ENCODE measurements at places on chromosomes 11 and 22. TPM values are rescaled to one million over a fixed set of nuclear protein-coding genes. Genes with fewer than 3 reads are reported as not detected.

GRCh38 chr11:103862094-103862801 lies 174.2 kb upstream of the DDI1 start:
- DNase-seq = no peak

DNA sequence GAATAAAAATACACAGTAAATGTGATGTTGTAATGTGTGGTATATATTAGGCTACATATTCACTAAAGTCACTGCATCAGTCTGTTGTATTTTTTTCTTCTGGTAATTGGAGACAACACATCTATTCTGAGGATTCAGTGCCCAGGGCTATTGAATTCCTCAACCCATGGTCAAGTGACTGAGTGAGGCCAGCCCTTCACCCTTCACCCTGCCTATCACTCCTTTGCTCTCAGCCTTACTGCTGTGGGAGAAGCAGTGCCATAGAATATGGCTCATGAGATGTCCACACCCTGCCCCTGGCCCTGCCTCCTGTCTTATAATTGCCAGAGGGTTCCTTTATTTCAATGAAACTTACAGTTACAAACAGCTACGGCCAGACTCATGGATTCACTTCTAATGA lies 295.6 kb downstream of the NTM start:
- DNase-seq = no peak

- DNase-seq = no peak
Observed at GRCh38 chr11:127136438-127136837, 135.9 kb upstream of the KIRREL3 start.

PKNOX2 gene
- not detected for total RNA-seq

GRCh38 chr11:10617551-10617950 lies 49.1 kb upstream of the LYVE1 start:
- DNase-seq = no peak

DNA sequence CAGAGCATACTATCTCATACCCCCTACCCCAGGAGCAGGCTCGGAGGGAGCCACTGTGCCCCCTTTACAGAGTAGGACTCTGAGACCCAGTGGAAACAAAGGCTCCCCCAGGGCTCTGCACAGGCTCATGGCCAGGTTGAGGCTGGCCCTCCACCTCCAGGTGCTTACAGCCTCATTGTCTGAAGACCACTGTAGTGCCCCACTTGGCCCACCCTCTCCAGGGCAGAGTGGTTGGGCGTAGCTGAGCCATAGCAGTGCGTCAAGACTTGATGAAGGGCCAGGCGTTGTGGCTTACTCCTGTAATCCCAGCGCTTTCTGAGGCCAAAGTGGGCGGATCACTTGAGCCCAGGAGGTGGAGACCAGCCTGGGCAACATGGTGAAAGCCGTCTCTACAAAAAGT lies 1.7 kb downstream of the ANKRD13D start:
- no peak for DNase-seq

DNA sequence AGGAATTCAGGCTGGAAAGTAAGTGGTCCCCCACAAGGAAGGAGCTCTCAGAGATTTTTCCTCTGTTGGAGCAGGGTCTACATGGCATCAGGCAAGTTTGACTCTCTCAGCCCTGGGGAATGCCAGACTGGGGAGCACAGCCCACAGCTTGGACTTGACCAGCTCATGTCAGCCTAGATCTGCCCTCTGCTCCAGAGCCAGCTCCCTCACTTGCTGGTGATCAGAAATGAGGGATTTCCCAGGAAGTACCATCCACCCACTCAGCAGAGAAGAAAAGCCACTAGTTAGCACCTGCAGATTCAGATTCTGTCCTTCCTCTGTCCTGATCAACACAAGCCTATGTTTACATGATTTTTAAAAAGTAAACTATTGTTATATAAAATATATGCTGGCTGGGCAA lies 13.0 kb downstream of the TALDO1 start:
- DNase-seq = no peak

DNA sequence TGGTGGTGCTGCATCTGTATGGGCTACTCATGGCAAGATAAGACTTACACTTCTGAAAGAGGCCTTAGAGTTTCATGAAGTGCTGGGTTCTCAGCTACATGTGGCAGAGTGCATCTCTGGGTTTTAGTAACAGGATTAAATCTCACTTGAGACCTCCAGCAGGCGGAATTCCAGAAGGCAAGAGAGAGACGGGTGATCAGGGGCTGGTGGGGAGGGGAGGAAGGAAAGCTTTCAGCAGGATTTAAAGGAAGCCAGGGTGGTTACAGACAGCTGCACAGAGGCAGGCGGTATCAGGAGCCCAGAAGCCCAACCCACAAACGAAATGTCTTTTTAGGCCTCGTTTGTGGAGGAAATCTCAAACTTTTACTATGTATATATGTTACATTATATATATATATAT lies 56.2 kb upstream of the CD82 start:
- no peak for DNase-seq

DNA sequence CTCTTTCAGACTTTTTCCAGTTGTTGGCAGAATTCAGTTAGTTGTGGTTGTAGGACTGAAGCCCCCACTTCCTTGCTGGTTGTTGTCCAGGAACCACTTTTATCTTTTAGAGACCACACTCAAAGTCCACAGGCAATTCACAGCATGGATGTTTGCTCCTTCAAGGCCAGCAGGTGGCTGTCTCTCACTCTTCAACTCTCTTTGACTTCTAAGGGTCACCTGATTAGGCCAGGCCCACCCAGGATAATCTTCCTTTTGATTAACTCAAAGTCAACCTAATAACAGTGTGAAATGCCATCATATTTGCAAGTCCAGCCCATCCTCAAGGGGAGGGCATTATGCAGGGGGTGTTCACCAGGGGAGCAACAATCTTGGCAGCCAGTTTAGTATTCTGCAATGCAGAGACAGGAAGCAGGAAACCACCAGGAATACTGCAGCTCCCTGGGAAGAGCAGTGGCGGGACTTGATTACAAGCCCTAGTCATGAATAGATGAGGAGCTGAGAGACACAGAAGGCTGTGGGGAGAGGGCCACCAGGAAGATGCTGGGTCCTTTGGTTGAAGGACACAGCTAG lies 52.4 kb downstream of the LRRC74B start:
- DNase-seq = peak; percentile 52

DNA sequence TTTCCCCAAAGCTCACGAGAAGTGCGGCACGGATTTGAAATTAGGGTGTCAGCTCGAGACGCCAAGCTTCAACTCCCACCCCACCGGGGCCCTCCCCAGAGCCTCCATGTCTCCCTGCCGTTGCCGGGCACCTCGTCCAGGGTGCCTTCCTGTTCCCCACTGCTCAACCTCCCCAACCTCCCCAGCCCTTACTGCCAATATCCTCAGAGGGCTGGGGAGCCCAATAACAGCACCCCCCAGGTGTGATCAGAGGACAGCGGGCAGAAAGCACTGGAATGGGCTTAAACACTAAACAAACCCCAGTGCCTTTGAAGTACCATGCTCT lies 1336.4 kb downstream of the TBC1D22A start:
- no peak for DNase-seq

OR9Q2 gene
- total RNA-seq = not detected

DEUP1 gene
- total RNA-seq = not detected

DNA sequence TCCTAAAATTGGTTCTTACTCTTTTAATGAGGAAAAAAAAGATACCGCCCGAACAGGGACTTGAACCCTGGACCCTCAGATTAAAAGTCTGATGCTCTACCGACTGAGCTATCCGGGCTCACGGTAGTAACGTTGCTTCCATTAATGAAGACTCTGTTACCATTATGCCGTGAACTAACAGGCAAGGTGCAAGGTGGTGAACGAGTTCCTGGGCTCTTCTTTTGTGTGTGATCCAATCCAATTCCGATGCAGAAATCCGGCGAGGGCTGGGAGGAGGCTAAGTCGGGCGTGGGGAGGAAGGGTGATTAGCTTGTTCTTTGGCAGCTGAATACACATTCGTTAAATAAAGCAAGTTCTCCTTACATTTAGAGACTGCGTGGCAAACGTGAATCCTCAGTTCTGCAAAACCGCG lies 49.0 kb downstream of the OR4D9 start:
- DNase-seq = peak; percentile 88

OR4D10 gene
- not detected for total RNA-seq

- DNase-seq = peak; percentile 97
Observed at GRCh38 chr22:37545703-37546436, 14.4 kb upstream of the CDC42EP1 start.

- DNase-seq = no peak
Observed at GRCh38 chr11:123671534-123671933, 17.1 kb upstream of the SCN3B start.

DNA sequence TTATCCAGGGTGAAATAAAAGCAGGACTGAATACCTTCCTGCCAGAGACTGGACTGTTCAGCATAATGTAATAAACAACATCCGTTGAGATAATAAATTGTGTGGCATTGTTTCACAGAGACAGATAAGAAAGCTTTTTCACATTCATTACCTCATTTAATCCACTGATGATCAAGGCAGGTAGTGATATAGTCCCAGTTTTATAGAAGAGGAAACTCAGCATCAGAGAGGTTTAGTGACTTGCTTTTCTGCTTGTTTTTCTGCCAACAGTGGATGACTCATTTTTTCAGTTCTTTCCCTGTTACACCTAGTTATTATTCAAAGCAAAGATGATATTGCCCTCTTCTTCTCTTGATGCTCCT lies 4.0 kb downstream of the MYO18B start:
- DNase-seq = peak; percentile 64

DNA sequence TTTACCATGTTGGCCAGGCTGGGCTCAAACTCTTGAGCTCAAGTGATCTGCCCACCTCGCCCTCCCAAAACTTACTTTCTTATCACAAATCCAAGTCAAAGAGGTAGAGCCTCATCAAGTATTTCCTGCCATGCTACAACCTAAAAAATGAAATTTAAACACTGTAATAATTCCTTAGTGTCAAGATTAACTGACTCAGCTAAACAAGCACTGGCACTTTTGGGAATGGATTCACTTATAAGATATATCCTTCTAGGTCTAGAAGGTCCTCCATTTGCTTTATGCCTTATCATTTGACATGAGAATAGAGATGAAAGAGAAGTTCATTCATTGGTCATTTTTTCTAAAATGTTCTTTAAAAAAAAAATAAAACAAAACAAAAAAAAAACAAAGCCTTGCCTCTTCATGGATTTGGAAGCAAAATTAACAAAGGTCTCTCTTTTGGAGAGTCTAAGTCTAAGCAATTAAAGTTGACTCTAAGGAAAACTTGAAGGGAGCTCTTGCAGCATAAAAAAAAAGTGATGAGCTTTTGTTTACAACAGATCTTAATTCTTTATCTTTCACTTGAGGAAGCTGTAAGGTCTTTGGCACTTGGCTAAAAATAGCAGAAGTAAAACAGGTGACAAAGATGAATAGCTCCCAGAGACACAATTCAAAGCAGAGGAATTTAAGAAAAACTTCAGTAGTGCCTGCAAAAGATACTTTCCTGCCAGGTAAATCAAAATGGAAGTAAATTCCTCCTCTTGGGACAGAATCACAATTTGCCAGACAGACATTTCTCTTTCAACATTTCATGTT lies 50.3 kb downstream of the CADM1 start:
- DNase-seq = no peak

DNA sequence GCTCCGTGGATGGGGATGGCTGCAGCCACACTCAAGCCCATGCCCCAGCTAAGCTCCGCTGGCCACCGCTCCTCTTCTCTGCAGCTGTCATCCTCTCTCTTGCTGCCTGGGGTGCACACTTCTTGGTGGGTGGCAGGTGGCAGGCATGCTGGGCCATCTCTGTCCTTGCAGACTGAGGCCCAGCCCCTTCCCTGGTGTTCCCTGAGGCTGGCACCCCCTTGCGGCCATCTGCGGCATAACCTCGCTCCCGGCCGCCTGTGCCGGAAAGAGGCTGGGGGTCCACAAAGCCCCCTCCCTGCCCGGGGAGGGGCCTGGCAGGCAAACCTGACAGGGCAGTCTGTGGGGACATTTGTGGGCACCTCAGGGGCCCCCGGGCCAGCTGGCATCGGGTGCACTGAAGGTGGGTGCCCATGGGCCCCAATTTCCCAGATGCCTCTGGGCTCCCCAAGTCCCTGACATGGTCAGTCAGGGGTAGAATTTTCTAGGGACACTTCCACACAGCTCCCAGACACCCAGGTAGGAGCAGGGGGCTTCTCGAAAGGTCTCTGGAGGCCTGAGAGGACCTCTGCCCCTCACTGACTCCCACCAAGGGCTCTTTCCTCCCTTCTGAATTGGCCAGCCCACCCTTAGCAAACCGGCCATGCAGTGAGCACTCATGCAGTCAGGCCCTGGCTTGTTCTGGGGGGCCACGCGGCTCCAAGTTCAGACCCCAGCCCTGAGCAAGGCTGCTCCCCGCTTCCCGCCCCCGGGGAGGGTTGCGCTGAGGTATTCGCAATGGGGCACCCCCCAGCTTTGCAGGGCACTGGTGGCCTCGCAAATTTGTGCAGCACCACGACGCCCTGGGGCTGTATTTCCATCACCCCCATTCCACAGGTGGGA lies 23.5 kb upstream of the TH start:
- peak; percentile 47 for DNase-seq

DNA sequence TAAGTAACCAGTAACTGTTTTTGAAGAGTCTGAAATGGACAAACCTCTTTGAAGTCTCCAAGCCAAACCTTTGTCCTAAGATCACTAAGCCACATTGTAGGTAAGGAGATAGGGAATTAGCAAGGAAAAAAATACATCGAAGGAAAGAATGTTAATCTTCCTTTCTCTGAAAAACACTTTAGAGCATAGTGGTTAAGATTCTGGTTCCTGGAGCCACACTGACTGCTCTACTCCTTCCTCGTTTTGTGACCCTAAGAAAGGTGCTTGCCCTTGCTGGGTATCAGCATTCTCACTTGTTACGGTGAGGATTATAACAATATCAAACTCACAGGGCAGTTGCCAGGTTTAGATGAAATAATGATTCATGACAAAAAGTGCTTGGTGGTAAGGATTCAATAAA lies 104.0 kb downstream of the SIK3 start:
- no peak for DNase-seq

SPON1 gene
- under 0.01 TPM for total RNA-seq

F2 gene
- total RNA-seq = not detected

DNA sequence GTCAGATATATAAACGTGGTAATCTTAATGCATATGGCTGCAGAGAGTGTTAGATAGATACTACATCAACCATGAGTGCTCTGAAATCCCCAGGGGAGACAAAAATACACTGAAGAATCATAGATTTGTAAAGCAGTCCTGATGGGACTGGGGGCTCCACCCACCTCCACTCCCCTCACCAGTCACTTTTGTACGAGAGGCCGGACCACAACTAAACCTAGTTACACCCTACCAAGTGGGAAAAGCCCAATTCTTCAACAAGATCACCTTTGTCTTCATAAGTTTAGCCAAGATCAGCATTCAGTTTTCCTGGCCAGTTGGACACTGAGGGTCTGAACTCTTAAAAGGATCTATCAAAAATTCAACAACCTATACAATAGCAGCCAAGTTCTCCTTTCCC lies 1.5 kb downstream of the SF1 start:
- DNase-seq = no peak

GRCh38 chr11:61904539-61905048 lies 12.8 kb downstream of the RAB3IL1 start:
- DNase-seq = no peak

DNA sequence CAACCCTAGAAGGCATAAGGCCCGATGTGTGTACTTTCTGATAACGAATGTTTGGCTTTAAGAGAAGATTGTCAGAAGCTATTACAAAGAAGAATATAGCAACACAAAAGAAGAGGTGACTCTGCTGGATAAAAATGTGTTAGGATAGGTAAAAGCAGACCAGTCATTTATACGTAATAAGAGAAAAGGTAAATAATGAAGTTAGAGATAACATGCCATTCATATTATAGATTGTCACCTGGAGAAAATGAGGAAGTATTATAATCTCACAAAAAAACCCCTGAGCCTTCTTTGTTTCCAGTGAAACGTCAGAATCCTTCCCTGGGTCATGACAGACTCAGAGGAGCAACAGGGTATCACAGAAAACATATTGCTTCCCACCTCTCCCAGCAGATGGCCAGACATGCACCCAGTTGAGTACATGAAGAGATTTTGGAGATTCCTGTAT lies 36.1 kb downstream of the PPFIA1 start:
- no peak for DNase-seq

- DNase-seq = peak; percentile 64
Observed at GRCh38 chr22:29821291-29822016, 16.6 kb downstream of the ASCC2 start.

All from lung microvascular endothelial cell (primary cell).